Glutamatergic neuron (in vitro differentiated cells): ENCODE measurements at places on chromosomes 3 and 15. TPM values are rescaled to one million over a fixed set of nuclear protein-coding genes. Genes with fewer than 3 reads are reported as not detected.

GRCh38 chr3:42053476-42053875 lies 37.7 kb upstream of the TRAK1 start:
- peak overlapping the region; percentile 49 for H3K27ac ChIP-seq
- peak overlapping the region; percentile 25 for H3K4me3 ChIP-seq
- no peaks in the 10 kb centered on the region for H3K36me3 ChIP-seq
- no peak for DNase-seq

- no peaks in the 10 kb centered on the region for H3K36me3 ChIP-seq
- H3K27ac ChIP-seq, result no peak overlapping the region
- no peak overlapping the region for H3K4me3 ChIP-seq
- no peak for DNase-seq
These were observed 19.7 kb downstream of the CHMP2B start for GRCh38 chr3:87246662-87247429.

GRCh38 chr3:124202754-124203153 lies 210.8 kb upstream of the ROPN1 start:
- peak overlapping the region; percentile 75 for H3K27ac ChIP-seq
- peaks cover 13% of the 10 kb centered on the region for H3K27me3 ChIP-seq
- peak; percentile 53 for DNase-seq
- no peaks in the 10 kb centered on the region for H3K36me3 ChIP-seq
- H3K4me3 ChIP-seq, result peak overlapping the region; percentile 67

DNA sequence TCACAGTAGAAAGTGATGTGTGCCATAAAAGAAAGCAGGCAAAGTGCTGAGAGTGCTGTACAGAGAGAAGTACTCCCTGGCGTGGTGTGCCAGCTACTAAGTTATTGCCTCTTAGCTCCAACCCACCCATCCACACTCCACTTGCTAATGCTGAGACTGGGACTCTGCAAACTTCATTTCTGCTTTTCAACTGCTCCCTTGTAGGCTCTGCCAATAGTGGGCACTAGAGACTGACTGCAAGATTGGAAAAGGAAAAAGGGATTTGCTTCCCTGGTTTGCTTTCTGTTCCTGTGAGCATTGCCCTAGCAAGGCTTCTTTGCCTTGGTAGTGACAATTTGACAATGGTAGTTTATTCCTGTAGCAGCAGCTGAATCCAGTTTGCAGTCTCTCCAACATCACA lies 56.5 kb upstream of the TMEM108 start:
- no peak for DNase-seq
- H3K27me3 ChIP-seq, result no peaks in the 10 kb centered on the region
- no peak overlapping the region for H3K4me3 ChIP-seq
- H3K27ac ChIP-seq, result no peak overlapping the region
- H3K36me3 ChIP-seq, result no peaks in the 10 kb centered on the region

DNA sequence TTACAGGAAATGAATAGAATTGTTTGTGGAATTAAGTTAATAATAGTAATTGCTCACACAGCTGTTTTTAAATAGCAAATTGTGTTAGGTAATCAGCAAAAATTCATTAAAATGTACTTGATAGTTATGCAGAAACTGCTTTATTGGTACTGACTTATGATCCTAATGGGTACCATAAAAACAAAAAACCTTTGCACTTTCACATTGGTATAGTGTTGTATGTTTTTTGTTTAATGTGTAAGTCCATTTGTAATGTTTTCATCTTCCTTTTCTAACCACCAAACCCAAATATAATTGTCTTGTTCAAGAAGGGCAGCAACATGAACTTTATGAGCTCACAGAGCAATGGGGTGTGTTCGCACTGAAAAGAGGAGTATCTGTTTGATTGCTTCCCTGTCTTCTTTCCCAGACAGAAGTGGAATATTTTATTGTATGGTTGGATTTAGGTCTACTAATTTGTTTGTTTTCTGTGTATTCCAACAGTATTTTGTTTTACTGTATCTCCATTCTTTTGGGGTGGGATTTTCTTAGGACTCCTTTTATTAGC lies 135.8 kb downstream of the TCF12 start:
- no peak overlapping the region for H3K4me3 ChIP-seq
- DNase-seq, result no peak
- peaks cover 27% of the 10 kb centered on the region for H3K4me1 ChIP-seq
- no peaks in the 10 kb centered on the region for H3K36me3 ChIP-seq

- H3K27ac ChIP-seq, result peak overlapping the region; percentile 69
- H3K4me3 ChIP-seq, result peak overlapping the region; percentile 71
- no peaks in the 10 kb centered on the region for H3K36me3 ChIP-seq
- peaks cover 31% of the 10 kb centered on the region for H3K4me1 ChIP-seq
- H3K27me3 ChIP-seq, result peaks cover 2% of the 10 kb centered on the region
These were observed 25.5 kb upstream of the HACD2 start for GRCh38 chr3:123610331-123610730.

GRCh38 chr3:128201158-128201755 lies 48.0 kb downstream of the EEFSEC start:
- DNase-seq, result no peak
- no peak overlapping the region for H3K4me3 ChIP-seq
- no peaks in the 10 kb centered on the region for H3K36me3 ChIP-seq
- H3K4me1 ChIP-seq, result peaks cover 10% of the 10 kb centered on the region

- no peak overlapping the region for H3K4me3 ChIP-seq
- H3K27me3 ChIP-seq, result no peaks in the 10 kb centered on the region
- H3K27ac ChIP-seq, result no peak overlapping the region
These were observed 79.3 kb downstream of the EEFSEC start for GRCh38 chr3:128232376-128233178.

GRCh38 chr3:149848238-149848637 lies 35.2 kb downstream of the RNF13 start:
- H3K27me3 ChIP-seq, result no peaks in the 10 kb centered on the region
- no peak for DNase-seq
- H3K27ac ChIP-seq, result no peak overlapping the region
- no peaks in the 10 kb centered on the region for H3K36me3 ChIP-seq
- no peak overlapping the region for H3K4me3 ChIP-seq
- H3K4me1 ChIP-seq, result no peaks in the 10 kb centered on the region

DNA sequence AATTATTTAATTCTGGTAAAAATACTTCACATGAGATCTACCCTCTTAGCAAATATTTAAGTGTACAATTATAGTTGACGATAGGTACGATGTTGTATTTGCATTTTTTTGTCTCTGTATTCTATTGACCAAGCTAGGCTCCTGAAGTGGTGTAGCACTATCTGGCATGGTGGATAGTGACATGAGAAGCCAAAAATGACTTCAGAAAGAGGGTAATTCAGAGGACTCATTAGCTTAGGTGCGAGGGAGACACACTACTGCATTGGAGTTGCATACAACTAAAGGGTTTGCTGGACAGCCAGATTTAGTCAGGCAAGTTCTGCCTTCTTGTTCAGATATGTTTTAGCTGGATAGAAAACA lies 50.6 kb downstream of the KBTBD8 start:
- no peaks in the 10 kb centered on the region for H3K4me1 ChIP-seq
- H3K4me3 ChIP-seq, result no peak overlapping the region

DNA sequence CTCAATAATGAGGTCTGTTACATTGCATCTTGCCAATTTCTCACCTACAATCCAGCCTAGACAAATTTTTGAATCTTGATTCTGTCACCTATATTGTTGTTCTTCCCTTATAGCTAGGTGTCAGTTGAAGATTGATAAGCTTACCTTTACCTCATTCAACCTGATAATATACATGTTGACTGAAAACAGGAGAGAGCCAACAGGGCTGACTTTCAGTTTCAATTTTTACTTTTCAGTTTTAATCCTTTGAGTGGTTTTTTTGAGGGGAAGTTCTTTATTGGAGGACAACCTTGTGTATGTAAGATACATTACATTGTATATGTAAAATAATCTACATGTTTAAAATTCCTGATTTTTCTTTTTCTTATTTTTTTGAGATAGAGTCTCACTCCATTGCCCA lies 5.8 kb downstream of the ATP13A5 start:
- H3K27me3 ChIP-seq, result no peaks in the 10 kb centered on the region
- DNase-seq, result no peak
- H3K27ac ChIP-seq, result no peak overlapping the region
- no peaks in the 10 kb centered on the region for H3K4me1 ChIP-seq
- no peak overlapping the region for H3K4me3 ChIP-seq

GRCh38 chr3:46862369-46863025 lies 747 bp downstream of the MYL3 start:
- no peak overlapping the region for H3K4me3 ChIP-seq
- no peak overlapping the region for H3K27ac ChIP-seq
- H3K4me1 ChIP-seq, result no peaks in the 10 kb centered on the region
- DNase-seq, result peak; percentile 5
- H3K27me3 ChIP-seq, result peaks cover 7% of the 10 kb centered on the region

DNA sequence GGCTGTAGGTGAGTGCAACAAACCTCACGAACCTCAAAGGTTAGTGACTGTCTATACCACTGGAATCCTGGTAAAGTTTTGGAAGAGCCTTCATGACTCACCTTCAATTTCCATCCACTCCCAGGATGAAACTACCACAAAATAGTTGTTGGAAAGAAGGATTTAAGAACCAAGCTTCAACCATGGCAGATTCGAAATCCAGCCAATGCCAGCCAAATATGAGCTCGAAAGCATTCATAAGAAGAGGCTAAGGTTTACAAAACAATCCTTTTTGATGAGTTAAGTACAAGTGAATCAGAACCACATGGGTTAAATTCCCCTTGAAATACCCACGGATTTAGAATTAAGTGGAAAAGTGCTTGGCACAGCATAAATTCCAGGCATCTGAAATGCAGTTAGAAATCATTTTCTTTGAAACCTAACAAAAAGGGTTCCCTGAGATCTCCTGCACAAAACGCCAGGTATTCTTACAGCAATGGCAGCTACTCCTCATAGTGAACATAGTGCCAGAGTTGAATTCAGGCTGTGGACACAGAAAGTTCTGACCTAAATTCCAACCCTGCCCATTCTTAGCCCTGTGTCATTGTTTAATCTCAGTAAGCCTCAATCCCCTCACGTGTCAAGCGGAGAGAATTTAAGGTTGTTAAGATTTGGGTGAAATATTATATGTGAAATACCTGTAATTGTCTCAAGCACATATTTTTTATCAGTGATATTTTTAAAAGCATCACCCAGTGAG lies 89.2 kb downstream of the FBN1 start:
- H3K36me3 ChIP-seq, result no peaks in the 10 kb centered on the region
- no peak overlapping the region for H3K4me3 ChIP-seq
- H3K4me1 ChIP-seq, result no peaks in the 10 kb centered on the region

DNA sequence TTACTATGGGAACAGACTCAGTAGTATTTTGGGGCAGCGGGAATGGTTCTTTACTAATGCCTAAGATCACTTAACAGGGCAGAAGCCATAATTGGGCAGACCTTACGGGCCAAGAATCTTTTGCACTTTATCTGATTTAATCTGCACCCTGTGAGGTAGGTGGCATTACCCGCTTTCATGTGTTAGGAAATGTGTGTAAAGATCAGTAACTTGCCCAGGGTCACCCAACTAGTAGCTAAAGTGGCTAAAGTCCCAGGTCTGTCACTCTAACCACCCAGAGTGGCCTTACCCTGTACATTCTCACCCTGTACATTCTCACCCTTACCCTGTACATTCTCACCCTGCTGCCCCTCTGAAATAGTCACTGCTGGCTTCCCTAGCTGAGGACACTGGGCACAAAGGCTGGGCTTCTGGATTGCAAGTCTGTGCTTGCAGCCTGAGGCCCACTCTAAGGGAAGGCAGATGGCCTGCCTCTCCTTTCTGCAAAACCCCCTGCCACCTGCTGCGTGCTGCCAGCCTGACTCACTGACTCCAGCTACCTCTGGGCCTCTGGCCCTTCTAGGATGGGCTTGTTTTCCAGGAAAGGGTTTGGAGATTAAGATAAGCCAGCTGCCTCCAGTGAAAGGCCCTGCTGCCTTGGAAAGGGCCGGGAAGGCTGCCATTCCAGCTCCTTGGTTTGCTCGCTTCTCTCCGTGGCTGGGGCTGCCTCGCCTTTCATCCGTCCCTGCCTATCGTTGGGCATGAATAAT lies 37.5 kb upstream of the MYZAP start:
- peak overlapping the region; percentile 87 for H3K27ac ChIP-seq
- peak overlapping the region; percentile 17 for H3K4me3 ChIP-seq
- peak; percentile 45 for DNase-seq

- no peak for DNase-seq
- no peaks in the 10 kb centered on the region for H3K36me3 ChIP-seq
- peak overlapping the region; percentile 78 for H3K27ac ChIP-seq
- peak overlapping the region; percentile 97 for H3K4me3 ChIP-seq
These were observed 688 bp downstream of the XPC start for GRCh38 chr3:14177580-14178246.

GRCh38 chr15:69979262-69979661 lies 118.5 kb downstream of the TLE3 start:
- peaks cover 3% of the 10 kb centered on the region for H3K27me3 ChIP-seq
- H3K36me3 ChIP-seq, result no peaks in the 10 kb centered on the region
- no peak overlapping the region for H3K4me3 ChIP-seq
- peaks cover 14% of the 10 kb centered on the region for H3K4me1 ChIP-seq
- no peak for DNase-seq
- no peak overlapping the region for H3K27ac ChIP-seq

DNA sequence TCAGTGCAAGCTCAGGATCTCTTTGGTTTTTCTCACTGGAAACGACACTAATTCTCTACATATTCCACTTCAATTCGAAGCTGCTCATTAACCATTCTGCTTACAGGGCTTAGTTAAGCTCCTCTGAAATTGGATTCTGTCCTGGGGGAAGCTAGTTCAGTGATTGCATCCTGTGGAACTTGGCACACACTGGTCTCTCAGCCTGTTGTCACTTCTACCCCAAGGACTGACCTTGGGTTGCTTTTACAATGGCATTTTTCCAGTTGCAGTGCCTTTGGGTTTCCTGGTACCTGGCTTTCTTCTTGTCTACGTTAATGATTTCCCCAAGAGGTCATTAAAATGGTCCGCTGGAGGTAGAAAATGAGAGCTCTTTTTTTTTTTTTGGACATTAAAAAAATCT lies 33.3 kb upstream of the GABRB3 start:
- H3K27me3 ChIP-seq, result peaks cover 5% of the 10 kb centered on the region
- peaks cover 2% of the 10 kb centered on the region for H3K36me3 ChIP-seq
- H3K4me3 ChIP-seq, result no peak overlapping the region

DNA sequence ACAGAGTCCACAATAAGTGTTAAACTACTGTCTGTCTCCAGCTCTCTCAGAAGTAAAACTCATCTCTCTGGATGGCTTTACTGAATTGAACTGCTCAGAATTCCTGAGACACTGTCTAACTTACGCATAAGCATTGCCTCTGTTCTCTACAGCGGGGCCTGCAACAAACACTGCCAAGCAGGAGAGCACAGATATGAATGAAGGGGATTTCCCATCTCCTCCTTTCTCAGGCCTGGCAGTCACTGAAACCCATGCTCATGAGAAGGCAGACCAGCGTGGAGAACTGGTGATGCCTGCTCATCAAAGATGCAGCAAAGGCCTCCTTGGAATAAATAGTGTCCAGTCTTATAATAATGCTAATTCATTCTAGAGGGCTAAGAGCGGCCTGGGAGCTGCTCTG lies 10.3 kb downstream of the RASGRP1 start:
- H3K4me1 ChIP-seq, result peaks cover 5% of the 10 kb centered on the region
- H3K27ac ChIP-seq, result no peak overlapping the region
- no peaks in the 10 kb centered on the region for H3K36me3 ChIP-seq
- H3K27me3 ChIP-seq, result no peaks in the 10 kb centered on the region

The GRK7 gene
- total RNA-seq, result not detected

The SPATA12 gene
- not detected for total RNA-seq

The RAMAC gene
- 38.2 TPM for total RNA-seq
